ENCODE measurements at places on chromosomes 7 and 10. TPM values are rescaled to one million over a fixed set of nuclear protein-coding genes. Genes with fewer than 3 reads are reported as not detected.

The MAGI2 gene
- 3.3 TPM for total RNA-seq

The FGFBP3 gene
- 0.56 TPM for total RNA-seq

The MYL10 gene
- not detected for total RNA-seq

The SLC16A12 gene
- 0.56 TPM for total RNA-seq

The JAKMIP3 gene
- under 0.01 TPM for total RNA-seq

The NYAP1 gene
- total RNA-seq: 0.19 TPM

The AOC1 gene
- not detected for total RNA-seq

The SLC26A3 gene
- total RNA-seq: not detected

The TMEM196 gene
- not detected for total RNA-seq

The KCNK18 gene
- not detected for total RNA-seq

The BHLHA15 gene
- total RNA-seq: 0.77 TPM

The MBL2 gene
- not detected for total RNA-seq

The BLNK gene
- total RNA-seq: not detected

The IL6 gene
- total RNA-seq: 69.4 TPM

The C10orf53 gene
- not detected for total RNA-seq

The OGDHL gene
- total RNA-seq: 0.38 TPM
